Epithelial cell of esophagus (primary cell): ENCODE measurements at places on chromosomes 3 and 15.
A peak's percentile ranks its signal among the peaks of the same experiment; 100 is the strongest.

DNA sequence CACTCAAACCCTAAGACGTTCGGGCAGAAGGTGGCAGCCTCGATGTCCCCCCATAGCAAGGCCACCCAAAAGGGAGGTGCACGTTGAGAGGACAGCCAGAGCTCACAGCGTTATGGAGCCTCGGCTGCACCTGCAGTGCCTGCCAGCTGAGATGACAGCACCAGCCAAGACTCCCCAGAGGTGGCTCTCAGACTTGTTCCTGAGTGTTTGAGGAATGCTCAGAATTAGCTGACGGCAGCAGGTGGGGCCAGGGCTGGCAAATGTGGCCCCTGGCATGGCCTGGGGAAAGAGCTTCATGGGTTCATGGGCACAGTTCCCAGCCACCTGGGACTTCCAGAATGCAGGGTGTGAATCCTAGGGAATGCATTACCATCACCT is 177.8 kb downstream of the KLF13 start:
- DNase-seq = peak; percentile 56

- DNase-seq = no peak
Observed at GRCh38 chr3:40980467-40980866, 218.8 kb upstream of the CTNNB1 start.

DNA sequence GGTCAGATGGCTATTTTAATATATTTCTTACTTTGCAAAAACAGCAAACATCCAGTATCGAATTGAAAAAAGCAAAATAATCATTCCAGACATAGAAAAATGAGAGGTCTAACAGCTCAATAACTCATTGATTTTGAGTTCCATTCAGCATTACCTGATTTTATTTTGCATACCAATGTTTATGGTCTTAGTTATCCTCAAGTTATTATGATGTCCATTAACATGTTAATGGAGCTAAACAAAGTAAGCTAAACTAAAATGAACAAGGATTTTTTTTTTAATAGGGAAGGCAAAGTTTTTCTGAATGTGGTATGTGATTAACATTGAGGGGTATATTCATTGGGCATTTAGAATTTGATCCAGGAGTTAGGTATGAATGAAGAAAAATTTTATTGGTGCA is 13.1 kb downstream of the MYH15 start:
- no peak for DNase-seq

DNA sequence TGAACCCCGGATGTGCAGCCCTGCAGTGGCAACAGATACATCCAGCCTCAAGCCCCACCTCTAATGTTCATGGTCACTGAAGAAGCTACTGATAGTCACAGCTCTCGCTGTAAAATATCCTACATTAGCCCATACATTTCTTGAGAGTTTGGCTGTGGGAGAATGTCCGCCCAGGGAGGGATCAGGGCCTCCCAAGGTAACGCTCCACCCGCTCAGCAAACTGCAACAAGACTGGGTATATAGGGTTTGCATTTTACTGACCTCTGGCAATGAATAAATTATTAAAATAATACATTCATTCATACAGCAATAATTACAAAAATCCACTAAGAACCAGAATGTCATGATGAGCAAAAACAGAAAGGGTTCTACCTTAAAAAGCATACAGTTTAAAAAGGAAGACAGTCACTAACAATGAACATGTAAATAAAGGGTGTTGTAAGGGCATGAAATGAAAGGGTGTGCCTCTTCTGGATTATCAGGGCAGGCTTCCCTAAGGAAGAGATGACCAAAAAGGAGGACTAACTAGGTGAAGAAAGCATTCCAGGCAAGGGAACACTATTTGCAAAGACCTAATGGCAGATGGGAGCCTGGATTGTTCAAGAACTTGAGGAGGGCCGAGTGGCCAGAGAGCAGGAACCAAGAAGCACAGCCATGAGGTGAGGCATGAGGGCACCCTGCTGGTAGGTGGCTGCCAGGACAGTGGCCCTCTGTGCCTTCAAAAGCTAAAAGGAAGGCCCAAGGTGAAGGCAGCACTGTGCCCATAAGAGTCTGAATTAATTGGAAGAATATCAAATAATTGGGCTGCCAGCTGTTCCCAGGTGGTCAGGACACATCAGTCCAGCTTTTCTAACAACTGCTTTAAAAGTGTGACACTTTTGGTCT is 28.1 kb upstream of the CTDSPL start:
- no peak for DNase-seq

- no peak for DNase-seq
Observed at GRCh38 chr3:100517276-100517675, 24.9 kb downstream of the TMEM45A start.

DNA sequence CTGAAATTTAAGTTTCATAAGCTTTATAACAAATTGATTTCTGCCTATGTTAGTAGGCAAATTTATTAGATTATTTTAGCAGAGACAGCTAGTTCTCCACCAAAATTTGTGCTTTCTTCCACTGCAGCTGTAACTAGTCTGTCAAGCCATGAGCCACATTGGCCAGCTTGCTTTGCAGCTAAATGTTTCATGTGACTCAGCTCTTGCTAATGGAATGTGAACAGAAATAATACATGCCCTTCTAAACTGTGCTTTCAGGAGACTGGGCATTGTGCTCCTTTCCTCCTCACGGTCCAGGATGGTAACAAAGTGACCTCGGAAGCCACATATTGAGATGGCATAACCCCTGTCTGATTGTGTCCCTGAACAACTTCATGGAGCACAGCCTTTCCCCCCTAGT is 51.3 kb upstream of the KPNA4 start:
- DNase-seq = peak; percentile 70

DNA sequence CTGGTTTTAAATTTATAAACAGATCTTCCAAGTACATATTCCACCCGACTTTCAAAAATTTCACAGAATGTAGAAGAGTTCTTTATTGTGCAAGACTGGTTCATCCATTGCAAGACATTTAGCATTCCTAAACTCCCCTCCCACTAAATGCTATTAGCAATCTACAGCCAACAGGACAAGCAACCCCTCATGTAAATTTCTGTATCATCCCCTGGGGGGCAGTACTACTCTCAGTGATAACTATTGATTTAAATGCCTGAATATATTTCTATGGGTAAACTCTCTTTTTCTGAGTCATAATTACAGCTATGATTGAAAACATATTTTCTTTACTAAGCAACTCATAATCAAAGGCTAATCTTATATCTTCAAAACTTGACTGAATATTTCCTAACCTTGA is 10.7 kb upstream of the SLC15A2 start:
- peak; percentile 72 for DNase-seq

GRCh38 chr3:183388213-183388895 is 40.1 kb downstream of the MCF2L2 start:
- DNase-seq = no peak

GRCh38 chr15:55394694-55395093 is 13.5 kb downstream of the CCPG1 start:
- DNase-seq = no peak

- no peak for DNase-seq
Observed at GRCh38 chr15:55823699-55824340, 80.9 kb upstream of the PRTG start.

DNA sequence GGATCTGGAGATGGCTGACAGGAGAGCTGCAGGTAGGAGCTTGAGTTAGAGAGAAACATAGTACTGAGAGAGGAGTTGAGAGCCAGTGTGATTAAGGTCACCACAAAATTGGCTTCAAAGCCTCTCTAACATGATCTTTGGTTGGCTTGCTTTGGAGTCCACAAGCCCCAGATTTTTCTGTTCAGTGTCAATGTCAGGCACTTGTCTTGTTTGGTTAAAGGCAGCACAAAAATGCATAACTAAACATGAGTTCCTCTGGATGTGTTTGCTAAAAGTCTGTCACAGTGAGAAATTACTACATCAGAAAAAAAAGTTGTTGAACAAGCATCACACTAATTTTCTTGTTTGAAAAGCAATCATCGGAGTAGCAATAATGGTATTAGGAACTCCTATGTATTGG is 440.5 kb downstream of the NTRK3 start:
- DNase-seq = no peak

- peak; percentile 77 for DNase-seq
Observed at GRCh38 chr3:9778143-9779074, 8.7 kb upstream of the CAMK1 start.

GRCh38 chr3:177431525-177432176 is 234.4 kb upstream of the TBL1XR1 start:
- DNase-seq = no peak

DNA sequence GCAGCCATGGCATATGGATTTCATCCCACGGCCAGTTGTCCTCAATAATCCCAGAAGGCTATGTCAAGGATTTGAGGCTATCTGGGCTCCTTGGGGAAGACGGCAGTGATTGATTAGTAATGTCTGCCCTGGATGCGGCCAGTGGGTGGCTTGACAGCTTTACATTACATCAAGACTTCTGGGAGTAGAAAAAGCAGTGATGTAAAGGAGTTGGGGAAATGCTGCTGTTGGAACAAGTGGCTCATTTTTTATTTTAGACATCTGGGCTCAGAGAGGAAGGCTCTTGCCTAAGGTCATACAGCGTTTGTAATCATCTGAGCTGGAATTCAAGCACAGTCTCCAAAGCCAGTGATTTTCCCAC is 94.1 kb downstream of the FLNB start:
- peak; percentile 60 for DNase-seq

DNA sequence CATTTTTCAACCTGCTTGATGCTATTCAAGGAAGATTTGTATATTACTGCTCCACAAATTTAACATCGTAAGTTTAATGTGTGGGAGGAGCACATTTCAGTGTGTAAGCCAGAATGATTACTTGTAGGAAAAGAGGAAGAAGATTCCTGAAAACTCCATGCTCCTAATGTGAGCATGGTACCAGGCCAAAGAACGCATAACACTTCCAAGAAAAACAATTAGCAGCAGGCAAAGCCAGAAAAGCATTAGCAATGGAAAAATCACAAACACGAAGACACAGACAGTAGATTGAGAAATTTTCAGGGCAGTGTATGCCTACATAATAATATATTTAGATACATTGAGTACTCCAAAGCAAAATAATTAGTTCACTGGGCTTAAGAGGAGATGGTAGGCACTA is 96.6 kb upstream of the CBLB start:
- no peak for DNase-seq

DNA sequence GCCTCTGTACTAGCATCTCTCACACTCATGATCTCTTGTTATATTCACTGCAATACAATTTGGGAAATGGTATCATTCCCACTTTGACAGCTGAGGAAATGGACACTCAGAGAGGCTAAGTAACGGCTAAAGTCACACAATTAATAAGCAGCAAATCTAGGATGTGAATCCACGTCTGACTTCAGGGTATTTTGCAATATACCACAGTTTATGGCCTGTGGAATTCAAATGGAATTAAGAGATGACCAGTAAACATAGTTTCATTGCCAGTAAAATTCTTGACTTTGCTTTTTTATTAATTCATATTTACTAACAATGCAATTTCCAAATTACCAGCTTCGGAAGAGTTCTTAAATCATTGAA is 61.1 kb downstream of the CCNL1 start:
- DNase-seq = no peak

GRCh38 chr3:46371519-46372340 is 984 bp downstream of the CCR5 start:
- peak; percentile 37 for DNase-seq

GRCh38 chr3:169666376-169667165 is 3.1 kb upstream of the MECOM start:
- no peak for DNase-seq

- no peak for DNase-seq
Observed at GRCh38 chr3:13715167-13715954, 164.5 kb downstream of the WNT7A start.

DNA sequence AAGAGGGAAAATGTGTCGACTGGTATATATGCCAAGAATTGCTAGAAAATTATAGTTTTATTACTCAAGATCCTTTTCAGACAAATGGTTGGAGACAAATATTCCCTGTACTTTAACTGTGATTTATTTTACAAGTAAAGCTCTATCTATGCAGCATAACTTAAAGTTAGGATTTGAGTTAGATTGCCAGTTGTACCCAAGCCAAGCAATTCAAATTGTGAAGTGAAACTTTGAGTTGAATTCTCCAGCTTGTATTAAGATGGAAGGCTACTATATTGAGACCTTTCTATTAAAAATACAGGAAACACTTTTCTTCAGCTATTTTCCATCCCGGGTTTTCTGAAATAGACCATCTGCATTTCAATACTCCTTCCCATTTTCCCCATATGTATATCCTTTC is 333.1 kb upstream of the RBMS3 start:
- no peak for DNase-seq

- no peak for DNase-seq
Observed at GRCh38 chr3:45130476-45130875, 15.7 kb downstream of the CDCP1 start.

DNA sequence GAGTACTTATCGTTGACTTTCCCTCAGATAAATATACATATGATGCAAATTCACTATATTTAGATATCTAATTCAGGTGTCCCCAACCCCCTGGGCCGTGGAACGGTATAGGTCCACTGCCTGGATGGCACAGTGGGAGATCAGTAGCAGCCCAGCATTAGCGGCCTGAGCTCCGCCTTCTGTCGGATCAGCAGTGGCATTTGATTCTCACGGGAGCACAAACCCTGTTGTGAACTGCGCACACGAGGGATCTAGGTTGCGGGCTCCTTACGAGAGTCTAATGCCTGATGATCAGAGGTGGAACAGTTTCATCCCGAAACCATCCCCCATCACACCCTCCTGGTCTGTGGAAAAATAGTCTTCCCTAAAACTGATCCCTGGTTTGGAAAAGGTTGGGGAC is 6.9 kb downstream of the KNL1 start:
- no peak for DNase-seq

- DNase-seq = no peak
Observed at GRCh38 chr15:58430224-58430787, 1.5 kb upstream of the LIPC start.

DNA sequence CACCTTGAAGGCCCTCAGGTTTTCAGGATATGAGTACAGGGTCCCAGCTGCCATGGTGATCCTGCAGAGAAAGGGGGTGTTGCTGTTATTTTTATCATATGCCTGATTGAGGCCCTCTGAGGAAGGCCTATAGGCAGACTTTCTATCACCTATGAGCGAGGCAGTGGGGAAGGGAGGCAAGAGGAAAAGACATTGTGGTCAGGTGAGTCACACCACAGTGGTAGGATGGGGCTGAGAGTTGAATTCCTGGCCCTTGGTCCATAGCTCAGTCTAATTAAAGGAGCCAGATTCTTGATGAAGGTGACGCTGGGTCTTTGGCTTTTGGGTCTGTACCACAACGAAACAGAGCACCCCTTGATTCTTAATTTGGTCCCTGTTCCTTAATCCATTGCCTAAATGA is 72.7 kb downstream of the ZNF621 start:
- DNase-seq = peak; percentile 69

DNA sequence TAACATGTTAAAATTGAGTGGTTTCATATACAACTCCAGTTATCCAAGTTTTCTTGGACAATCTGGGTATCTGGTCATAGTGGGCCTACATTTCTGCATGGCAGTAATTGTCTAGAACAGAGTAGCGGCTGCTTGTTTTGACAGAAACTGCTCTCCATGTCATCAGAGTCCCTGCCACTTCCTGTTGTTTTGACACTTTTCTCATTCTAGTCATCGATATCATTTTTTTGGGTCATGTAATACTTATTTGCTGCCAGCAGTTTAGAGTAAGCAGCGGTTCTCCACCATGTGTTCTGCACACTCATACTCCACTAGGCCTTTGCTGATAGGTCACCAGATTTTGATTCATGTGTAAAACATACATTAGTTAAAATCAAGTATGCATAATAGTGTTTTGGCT is 81.5 kb downstream of the SLC25A26 start:
- DNase-seq = no peak

GRCh38 chr3:31968927-31969418 is 12.1 kb downstream of the OSBPL10 start:
- DNase-seq = peak; percentile 86
